Lung (tissue), 17 donors: ENCODE measurements at places on chromosomes 7 and 10.
A peak's percentile ranks its signal among the peaks of the same experiment; 100 is the strongest.

DNA sequence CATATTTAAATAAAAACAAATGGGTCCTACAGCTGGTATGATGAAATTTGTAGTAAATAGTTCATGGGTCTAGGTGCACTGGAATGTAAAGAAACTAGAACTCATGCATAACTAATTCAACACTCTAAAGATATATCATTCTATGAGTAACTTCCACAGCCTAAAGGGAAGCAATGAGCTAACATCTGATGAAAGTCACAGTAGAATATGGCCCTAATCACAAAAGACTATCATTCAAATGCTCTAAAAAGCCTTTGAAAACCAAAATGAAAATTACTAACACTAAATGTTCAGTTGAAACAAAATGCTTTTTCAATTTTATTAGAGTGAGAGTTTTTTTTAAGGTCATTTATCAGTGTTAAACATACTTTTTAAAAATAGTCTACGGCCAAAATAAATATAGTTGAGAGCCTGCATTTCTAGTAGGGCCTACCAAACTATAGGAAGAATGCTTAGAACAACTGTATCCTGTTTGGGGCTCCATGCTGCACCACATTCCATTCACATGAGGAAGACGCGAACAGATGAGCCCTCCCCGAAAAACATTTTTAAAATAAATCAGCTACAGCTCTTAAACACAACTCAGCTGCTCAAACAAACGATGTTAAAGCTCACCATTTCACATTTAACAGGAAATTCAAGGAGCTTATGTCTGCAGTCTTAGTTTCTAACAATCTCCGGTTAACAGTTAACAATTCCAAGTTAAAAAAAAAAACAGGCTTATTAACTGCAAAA is 134.5 kb downstream of the NRBF2 start:
- peak; percentile 75 for DNase-seq

DNA sequence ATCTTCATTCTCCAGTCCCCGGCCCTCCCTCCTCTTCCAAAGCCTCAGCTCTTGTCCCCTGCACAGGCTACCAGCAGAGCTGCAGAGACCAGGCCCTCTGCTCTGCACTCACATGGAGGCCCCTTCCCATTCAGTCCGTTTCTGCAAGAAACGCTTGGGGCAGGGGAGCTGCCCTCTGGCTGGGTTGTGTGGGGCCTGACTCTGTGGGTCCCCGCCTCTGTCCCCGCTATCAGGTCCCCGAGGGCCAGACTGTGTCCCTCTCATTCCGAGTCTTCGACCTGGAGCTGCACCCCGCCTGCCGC is 1.5 kb downstream of the PCOLCE start:
- DNase-seq: peak; percentile 62

GRCh38 chr10:58269782-58270290 is 874 bp downstream of the CISD1 start:
- no peak for DNase-seq

GRCh38 chr7:113550966-113551365 is 367.8 kb downstream of the PPP1R3A start:
- DNase-seq: no peak

DNA sequence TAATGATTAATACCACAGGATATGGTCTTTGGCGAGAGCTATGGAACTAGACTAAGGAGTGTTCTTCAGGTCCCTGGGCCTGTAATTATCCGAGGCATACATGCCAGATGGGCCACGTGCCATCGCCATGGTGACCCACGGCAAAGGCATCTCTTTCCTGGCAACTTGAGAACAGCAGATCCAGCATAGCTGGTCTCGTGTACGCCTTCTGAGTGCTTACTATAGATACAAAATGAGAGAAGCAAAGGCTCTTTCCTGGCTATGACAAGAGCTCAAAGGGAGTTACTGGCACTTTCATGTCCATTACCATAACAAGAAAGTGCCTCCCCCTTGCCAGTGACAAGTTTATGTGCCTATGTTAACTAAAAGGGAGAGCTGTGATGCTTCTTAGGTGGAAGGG is 26.0 kb upstream of the GLI3 start:
- DNase-seq: peak; percentile 41

- DNase-seq: peak; percentile 62
These were observed 268.9 kb downstream of the SLC25A13 start for GRCh38 chr7:96052860-96053470.

DNA sequence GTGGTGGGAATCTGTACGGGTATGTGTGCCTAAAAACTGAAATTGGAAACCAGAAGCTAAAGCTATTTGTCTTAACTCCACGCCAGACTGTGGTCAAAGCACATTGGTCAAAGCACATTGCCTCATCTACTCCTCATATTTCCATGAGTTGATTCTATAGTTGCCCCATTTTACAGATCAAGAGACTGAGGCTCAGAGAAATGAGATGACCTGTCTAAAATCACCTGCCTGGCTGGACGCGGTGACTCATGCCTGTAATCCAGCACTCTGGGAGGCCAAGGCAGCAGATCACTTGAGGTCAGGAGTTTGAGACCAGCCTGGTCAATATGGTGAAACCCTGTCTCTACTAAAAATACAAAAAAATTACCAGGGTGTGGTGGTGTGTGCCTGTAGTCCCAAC is 21.7 kb upstream of the MNX1 start:
- DNase-seq: no peak

DNA sequence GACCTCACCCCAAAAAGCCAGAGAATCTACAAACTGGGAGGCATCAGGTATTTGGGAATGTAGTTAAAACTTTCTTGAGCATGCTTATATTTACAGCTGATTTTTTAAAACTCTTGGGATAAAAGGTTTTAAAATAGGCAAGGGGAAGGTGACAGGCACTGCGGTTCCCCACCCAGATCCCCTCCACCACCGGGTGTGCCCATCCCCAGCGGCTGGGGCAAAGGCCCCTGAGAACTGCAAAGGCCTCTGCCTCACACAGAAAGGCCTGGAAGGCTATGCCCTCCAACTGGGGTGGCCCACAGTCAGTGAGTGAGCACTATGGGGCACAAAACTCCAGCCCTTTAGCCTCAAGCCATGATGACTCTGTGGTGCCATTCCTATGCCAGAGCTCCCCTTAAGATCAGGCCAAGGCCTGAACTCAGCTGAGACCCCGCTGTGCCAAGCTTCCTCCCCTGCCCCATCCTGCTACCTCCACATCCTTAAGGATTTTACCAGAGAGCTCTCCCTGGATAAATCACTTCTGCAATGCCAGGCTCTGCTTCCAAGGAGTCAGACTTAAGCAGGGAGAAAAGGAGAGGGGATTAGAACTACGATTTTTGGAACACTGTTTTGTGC is 299.1 kb downstream of the GRID1 start:
- no peak for DNase-seq

DNA sequence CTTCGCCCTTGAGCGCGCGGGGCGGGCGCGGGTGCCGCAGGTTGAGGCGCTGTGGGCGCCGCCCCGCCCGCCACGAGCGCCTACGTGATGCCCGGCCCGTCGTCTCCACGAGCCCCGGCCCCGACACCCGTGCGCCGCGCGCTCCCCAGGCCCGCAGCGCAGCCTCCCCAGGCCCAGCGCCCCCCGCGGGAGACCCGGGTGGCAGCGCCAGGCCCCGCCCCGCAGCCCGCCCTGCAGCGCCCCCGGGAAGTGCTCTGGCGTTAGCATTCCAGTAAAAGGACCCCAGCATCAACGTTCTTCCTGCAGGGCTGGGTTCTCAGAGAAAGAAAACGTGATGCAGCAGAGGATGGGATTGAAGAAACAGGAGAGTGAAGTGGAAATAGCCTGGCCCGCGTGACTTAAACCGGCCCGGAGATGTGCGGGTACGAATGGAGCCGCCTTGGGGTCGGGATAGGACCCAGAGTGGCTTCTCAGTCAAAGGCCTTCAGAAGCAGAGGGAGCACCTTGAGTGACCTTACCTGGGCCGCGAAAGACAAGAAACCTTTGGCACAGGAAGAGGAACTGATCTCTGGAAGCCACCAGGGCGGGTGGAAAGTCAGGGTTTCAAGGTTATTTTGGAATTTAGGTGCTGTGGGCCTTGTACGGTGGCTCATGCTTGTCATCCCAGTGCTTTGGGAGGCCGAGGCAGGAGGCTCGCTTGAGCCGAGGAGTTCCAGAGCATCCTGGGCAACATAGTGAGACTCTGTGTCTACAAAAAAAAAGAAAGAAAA is 1.8 kb downstream of the PFKP start:
- peak; percentile 57 for DNase-seq

- DNase-seq: no peak
These were observed 1.5 kb downstream of the CPSF4 start for GRCh38 chr7:99440195-99440594.

DNA sequence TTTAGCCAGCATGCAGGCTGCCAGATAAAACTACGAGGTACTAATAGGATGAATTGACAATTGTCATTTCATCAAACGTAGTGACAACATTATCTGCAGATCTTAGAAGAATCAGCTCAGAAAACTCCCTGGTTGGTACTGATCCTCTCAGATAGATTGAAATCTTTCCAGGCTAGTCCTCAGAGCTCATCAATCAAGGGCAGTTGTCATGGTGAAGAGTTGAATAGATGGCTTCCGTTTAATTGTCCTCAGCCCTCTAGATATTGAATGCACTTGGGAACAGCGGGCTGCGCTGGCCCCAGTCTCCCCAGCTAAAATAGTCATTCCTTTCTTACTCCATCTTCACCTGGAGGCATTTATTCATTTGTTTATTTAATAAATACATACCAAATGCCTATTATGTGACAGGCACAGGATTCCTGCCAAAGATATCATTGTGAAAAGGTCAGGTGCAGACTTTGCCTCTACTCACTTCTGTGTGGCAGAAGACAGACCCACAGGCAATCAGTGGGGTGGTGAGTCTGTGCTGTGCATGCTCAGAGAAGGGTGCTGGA is 1081.6 kb downstream of the TYW1 start:
- no peak for DNase-seq

- no peak for DNase-seq
These were observed 113.7 kb downstream of the ARL4A start for GRCh38 chr7:12801107-12801506.
